ENCODE measurements at places on chromosomes 11 and 22. TPM values are rescaled to one million over a fixed set of nuclear protein-coding genes. Genes with fewer than 3 reads are reported as not detected.
A peak's percentile ranks its signal among the peaks of the same experiment; 100 is the strongest.

GSTT2B gene
- 7.9 TPM for total RNA-seq

- DNase-seq: no peak
Measured at GRCh38 chr11:11864803-11865202, 23.0 kb downstream of the USP47 start.

METTL15 gene
- 7.8 TPM for total RNA-seq

DNA sequence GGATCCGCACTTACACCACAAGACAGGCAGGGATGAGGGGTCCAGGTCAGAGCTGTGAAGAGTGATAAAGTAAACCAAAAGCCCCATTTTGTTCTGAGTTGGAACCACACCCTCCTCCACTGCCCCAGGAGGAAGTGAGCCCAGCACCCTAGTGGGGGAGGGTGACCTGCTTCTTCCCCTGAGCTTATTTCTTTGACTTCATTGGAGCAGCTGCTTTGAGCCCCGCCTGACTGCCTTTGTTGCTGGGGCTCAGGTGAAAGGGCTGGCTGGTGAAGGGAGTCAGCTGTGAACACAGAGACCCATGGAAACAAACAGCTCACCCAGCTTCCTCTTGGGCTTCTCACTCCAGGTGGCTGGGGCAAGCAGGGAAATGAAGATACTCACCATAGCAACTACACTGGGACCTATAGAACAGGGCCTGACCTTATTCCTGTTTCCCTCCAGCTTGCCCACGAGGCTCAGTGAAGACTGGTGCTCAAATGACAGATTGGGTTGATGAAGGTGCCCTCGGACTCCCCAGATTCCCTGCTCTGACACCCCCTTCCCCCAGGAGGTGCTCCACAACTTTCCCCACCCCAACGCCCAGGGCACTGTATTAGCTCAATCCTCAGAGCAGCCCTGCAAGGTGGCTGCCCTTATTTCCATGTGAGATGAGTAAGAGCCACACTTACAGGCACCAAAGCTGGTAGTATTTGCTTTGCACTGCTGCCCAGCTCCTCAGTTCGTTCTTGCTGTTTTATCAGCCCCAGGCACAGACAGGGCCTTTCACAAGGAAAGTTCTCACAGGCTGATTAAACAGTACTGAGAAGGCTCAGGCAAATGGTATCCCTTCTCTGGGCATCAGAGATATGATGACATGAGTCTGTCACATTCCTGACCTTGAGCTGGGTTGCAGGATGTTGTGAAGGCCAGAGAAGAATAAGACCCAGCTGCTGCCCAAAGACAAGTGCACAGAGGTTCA, 2.4 kb downstream of the UCP2 start:
- DNase-seq: peak; percentile 42

C11orf21 gene
- total RNA-seq: 4.8 TPM

- DNase-seq: no peak
Measured at GRCh38 chr22:17795661-17796548, 21.6 kb upstream of the BID start.

ZNRF3 gene
- 5.2 TPM for total RNA-seq

KREMEN1 gene
- total RNA-seq: 39.1 TPM

GRCh38 chr11:90204832-90205646, 17.8 kb downstream of the CHORDC1 start:
- no peak for DNase-seq

- no peak for DNase-seq
Measured at GRCh38 chr11:57484141-57484710, 23.9 kb downstream of the RTN4RL2 start.

DNA sequence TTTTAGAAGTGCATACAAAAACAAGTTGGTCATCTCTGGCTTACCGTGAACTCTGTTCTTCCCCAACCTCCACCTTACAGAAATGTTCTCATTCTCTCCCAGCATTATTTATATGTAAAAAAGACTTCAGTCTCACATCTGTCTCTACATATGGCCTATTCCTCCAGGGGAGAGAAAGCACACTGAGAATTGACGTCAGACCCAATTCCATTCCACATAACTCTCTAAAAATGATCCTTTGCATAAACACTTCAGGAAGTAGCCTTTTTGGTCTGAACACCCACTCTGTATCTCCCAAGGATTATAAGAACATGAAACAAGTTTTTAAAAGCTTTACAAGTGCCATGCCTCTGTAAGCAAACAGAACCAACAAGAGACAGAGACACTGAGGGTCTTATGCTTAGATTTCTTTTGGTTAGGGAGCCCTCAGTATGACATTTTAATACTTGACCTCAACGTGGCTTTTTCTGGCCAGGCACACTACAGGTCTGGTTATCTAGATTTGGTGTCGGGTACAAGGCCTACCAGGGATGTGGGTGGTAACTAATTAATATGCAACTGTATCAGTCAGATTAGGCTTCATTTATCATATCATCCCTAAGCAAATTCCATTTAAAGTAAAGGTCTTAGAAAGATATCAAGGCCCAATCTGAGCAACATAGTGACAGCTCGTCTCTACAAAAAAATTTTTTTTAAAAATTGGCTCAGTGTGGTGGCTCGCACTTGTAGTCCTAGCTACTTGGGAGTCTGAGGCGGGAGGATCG, 48.5 kb upstream of the PPP2R1B start:
- DNase-seq: no peak

DNA sequence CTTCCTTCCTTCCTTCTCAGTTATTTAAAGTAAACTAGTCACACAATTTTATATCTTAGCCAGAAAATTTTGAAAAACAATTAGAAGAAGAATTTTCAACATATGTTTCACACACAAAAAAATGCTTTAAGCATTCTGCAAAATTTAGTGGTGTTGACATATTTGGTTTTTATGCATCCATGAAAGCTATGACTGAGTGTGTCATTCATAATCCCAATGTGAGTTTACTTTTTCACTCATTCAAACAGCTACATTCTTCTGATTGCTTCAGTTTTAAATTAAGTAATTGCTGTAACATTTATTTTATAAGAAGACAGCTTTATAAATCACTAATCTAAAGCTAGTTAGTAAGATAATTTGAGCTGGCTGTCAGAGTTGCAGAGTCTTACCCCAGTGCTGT, 453.5 kb downstream of the LRRC4C start:
- DNase-seq: no peak

CYTH4 gene
- total RNA-seq: 12.7 TPM

DNA sequence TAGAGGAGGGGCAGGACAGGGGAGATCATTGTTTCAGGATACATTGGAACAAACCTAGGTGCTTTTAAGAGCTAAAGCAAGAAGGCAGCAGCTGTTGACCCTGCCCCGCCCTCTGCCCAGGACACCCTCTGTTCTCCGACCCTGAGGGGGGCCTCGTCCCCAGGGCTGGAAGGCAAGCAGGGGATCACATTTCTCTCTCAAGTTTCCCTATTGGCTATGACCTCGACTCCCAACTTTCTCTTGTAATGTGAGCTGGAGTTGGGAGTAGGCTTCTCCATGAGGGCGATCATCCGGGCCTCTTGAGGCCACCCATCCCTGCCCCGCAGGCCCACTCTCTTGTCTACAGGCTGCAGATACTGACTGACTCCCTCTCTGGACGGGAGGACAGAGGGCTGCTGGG, 37.7 kb downstream of the DSCAML1 start:
- DNase-seq: no peak

APOC3 gene
- total RNA-seq: not detected

DNA sequence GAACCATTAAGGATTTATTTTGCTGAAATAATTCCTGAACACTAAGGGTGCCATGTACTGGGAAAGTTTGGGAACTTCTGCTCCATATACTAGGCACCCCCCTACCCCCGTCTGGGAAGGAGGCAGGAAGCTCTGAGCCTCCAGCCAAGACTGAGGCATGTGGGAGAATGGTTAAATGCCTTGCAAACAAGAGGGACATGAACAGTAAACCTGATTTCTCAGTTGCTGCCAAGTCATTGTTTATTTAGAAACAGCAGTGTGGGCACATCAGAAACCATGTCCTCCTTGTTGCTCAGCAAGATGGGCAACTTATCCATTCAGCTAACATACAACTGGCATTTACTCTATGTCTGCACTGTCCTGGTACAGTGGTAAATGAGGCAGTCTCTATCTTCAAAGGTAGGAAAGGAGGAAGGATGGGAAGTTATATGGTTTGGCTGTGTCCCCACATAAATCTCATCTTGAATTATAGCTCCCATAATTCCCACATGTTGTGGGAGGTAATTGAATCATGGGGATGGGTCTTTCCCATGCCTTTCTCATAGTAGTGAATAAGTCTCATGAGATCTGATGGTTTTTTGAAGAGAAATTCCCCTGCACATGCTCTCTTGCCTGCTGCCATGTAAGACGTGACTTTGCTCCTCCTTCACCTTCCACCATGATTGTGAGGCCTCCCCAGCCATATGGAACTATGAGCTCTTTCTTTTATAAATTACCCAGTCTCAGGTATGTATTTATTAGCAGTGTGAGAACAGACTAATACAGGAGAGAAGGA, 459.1 kb downstream of the MIAT start:
- DNase-seq: no peak

MS4A7 gene
- 33.1 TPM for total RNA-seq

DNA sequence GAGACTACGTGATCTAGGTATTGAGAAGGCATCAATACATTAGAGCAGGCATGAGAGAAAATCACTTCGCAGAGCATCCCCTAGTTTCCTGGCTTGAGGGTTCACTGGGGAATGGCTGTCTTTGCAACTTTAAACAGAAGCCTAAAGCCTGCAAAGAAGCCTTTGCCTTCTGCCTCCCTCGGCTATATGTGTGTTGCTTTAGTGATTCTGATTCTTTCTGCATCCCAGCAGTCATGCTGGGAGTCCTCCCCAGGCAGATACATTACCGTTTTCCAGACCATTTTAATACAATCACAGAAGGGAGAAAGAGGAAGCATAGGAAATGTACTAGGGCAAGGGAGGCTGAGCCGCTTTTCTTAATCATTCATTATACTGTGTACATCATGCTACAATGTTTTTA, 773.2 kb upstream of the LRRC4C start:
- no peak for DNase-seq

DNA sequence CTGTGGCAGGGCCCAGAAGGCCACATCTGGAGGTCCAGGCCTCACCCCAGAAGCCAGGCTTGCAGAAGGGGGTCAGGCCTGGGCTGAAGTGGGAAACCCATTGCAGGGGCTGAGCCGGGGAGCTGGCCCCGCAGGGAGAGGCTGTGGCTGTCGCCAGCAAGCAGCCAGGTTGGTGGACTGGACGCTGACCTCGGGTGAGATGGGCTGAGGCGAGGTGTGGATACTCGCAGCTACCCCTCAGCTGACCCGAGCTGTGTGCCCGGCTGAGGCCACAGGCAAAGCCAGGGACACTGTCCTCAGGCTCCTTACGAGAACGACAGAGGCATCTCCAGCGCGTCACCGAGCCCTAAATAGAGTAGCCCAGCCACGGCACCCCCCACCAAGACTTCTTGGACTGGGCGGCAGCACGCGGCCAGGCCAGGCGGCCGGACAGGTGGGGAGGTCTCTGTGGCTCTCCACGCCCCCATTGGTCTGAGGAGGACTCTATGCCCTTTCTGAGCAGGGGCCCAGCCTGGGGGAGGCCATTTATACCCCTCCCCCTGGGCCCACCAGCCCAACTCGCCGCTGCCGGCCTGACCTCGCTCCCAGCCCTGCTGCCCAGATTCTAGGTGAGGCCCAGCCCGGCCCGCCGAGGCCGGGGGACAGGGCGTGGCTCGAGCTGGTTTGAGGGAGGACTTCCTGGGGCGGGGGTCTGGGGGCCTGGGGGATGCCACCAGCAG, at the start of gene TNNI2:
TNNI2 (plus strand) TSS at position 556 of the 719 bp plus-strand sequence. CDS start 716 bp downstream, outside the sequence.
- no peak for DNase-seq

Data from left cardiac atrium (tissue), 4 donors.